ENCODE measurements at places on chromosomes 2 and 18.

GRCh38 chr2:155653176-155653575, 679.3 kb downstream of the NR4A2 start:
- DNase-seq: no peak

- no peak for DNase-seq
Measured at GRCh38 chr2:109497463-109497862, 116.3 kb downstream of the SEPTIN10 start.

- DNase-seq: no peak
Measured at GRCh38 chr2:69209482-69209881, 177.5 kb downstream of the GFPT1 start.

DNA sequence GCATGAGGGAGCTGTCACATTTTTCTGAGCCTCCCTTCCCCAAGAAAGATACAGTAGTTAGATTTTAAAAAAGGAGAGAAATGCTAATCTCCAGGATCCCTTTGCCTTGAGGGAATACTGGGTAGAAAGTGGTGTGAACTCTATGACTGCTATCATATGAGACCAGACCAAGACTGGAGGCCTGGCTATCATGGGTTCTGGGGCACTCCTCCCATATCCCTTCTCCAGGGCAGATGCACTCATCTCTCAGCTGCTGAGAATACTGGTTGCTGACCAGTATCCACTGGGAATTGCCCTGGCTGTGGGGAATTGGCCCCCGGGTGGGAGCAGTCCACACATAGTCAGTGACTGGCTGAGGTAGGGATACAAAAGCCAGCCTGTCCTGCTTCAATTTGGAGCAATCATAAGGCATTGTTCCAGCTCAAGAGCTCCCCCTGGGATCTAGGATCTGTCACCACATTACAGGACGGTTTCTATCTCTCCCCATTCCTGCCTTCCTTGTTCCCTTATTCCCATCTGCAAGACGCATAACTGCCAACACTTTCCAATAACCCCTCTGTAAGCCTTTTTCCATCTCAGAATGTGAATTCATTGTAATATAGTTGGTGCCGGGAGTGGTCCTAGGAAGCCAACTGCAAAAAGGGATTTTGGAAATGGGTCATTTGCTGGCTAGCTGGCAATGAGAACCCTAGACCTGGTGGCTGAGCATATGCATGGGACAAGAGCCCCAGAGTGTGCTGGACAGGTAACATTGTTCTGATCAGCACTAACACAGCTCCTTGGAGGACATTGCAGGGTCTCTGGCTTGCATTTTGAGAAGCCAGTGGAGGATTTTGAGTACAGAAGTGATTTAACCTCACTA, 35.4 kb upstream of the REEP1 start:
- DNase-seq: peak; percentile 39

- DNase-seq: no peak
Measured at GRCh38 chr2:43087413-43087812, 139.0 kb downstream of the ZFP36L2 start.

DNA sequence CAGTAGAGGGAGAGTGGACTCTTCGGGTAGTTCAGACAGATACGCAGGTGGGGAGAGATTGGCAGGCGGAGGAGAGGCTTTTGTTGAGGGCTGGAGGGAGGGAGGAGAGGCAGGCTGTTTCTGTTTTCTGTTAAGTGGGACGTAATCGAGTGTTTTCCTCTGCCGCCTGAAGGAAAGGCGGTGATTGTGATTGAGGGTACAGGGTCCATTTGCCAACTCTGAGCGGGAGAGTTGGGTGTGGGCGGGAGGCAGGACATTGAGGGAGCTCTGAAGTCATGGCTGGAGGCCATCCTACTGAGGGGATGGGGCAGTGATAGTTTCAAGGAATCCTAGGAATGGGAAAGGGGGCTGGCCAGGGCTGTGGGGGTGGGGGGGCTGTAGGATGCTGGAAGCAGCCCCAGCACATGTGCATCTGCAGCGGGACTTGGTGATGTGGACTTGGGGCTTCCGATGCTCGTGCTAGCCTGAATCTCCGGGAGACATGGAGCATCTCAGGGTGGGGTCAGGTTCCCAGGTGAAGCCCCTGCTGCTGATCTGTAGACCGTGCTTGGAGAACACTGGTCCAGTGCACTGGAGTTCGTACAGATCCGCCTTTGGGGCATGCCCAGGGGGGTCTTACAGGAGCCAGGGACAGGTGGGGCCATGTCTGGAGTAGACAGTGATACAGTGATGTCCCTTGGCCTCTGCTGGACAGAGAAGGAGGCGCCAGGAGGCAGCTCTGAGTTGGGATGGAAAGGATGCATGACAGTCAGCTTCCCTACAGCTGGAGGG, 167.5 kb downstream of the AGAP1 start:
- no peak for DNase-seq

DNA sequence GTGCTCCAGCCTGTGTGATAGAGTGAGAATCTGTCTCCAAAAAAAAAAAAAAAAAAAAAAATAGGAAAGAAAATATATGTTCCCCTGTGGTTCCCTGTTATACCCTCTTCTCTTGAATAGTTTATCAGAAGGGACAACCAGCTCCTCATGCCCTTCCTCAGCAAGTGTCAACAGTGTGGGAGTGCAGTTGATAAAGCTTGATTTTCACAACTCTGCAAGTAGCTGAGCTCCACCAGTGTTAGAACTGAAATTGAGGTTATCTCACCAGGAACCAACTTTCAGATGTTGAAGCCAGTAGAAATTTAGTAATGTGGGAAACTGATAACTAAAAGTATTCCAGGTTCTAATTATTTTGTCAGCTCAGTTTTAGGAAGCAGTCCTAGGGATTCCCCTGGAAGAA, 25.1 kb downstream of the NEDD4L start:
- DNase-seq: no peak

GRCh38 chr2:156339110-156339847, 6.8 kb upstream of the NR4A2 start:
- no peak for DNase-seq

- no peak for DNase-seq
Measured at GRCh38 chr2:79892123-79892522, 379.3 kb downstream of the CTNNA2 start.

DNA sequence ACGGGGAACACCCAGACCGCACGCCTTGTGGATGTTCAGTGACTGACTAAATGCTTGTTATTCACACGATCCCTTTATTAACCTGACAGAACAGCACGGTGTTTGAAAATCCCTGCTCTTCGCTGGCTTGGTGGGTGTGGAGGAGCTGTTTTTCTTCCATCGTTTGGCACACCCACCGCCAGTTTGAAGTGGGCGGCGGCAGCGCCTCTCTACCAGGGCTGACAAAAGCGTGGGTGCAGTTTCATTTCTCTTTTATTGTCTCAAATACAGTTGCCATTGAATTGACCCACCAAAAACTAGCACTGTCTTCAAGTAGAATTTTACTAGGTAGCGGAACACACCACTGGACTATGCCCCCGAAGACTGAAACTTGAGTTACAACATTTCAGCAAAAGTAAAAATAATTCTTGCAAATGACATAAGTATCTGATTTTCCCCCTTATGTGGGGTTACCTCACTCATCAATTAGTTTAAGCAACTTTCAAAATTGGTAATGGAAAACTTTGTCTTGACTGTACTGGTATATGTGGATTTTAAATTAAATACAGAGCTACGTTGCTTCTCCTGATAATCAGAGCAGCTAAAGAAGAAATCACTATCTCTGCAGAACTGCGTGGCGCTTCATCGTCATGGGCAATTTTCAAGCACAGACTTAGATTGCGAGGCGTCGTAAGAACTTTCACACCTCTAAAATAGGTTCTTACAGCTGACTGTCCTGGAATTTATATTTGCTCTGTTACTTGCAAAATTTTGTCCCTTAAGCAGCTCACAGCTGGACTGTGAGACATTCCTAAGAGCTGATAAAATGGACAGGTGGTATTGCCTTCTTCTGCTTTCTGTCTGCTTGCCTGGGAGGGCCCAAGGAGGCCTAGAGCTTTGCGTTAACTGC, 60.9 kb downstream of the LDLRAD4 start:
- no peak for DNase-seq

- no peak for DNase-seq
Measured at GRCh38 chr2:53233759-53234547, 533.7 kb upstream of the CHAC2 start.

GRCh38 chr18:58230438-58231179, 186.6 kb downstream of the NEDD4L start:
- DNase-seq: no peak

GRCh38 chr2:112623913-112624777, 21.6 kb upstream of the SLC20A1 start:
- peak; percentile 87 for DNase-seq

DNA sequence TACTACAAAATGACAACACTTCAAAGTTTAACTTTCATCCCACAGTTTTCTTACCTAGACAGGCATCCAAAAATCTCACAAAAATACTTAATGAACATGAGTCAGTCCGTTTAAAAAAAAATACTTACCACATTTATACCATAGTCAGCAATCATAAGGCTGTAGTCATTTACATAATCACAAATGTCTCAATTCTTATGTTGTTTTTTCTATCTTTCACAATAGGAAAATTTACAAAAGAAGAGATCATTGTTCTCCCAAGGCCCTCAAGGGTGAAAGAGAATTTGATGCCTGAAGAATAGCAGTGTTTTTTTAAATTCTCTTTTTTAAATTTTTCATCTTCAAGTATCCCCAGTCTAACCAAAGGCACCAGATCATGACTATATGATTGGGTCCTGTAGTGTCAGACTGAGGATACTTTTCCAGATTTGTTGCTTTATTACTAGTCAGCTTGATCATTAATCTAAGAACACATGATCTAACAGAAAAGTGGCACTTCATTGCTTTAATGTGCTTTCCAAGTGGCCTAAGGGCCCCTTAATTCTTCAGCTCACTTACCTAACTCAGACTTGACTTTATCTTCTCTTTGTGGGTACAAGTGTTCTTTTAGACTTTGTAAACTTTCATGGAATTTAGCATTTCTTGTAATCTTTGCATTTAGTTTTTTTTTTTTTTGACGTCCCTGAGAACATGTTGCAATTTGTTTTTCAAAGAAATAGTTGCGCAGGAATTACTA, 4.7 kb downstream of the SCYGR5 start:
- DNase-seq: no peak

DNA sequence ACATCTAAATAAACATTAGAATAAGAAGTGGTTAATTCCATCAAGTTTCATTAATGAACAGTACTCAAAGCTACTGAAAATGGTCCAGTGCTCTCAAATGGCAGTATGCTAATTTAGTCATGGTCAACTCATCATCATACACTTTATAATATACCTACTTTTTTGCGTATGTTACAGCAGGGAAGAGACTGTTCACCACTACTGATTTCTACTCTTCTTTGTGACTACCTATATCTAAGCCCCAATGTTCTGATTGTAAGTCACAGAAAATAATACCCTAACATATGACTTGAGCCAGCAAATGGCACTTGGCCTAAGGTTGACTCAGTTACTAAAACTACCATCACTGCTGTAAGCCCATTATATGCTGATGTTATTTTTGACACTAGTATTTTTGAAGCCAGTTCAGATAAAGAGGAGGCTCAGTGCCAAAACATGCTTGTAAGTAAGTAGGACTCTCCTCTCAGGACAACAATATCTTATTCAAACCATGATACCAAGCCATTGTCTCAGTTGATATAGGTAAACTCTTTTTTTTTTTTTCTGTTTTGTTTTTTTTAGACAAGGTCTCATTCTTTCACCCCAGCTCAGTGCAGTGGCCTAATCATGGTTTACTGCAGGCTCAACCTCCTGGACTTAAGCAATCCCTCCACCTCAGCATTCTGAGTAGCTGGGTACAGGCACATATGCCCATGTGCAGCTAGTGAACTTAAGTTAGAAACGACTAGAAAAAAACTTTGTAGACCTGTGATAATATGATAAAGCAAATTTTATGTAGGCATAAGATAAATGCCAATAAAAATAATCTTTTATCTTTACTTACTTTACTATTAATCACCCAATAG, 266.9 kb downstream of the ZNF385B start:
- no peak for DNase-seq

DNA sequence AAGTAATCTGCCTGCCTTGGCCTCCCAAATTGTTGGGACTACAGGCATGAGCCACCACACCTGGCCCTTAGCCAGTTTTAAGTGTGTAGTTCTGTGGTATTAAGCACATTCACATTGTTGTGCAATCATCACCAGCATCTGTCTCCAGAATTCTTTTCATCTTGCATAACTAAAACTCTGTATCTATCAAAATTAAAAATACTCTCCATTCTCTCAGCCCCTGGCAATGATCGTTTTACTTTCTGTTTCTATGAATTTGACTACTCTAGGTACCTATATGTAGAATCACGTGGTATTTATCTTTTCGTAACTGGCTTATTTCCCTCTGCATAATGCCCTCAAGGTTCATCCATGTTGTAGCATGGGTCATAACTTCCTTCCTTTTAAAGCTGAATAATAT, 45.5 kb upstream of the CAVIN2 start:
- DNase-seq: no peak

- no peak for DNase-seq
Measured at GRCh38 chr2:216234106-216234505, 125.0 kb downstream of the XRCC5 start.

DNA sequence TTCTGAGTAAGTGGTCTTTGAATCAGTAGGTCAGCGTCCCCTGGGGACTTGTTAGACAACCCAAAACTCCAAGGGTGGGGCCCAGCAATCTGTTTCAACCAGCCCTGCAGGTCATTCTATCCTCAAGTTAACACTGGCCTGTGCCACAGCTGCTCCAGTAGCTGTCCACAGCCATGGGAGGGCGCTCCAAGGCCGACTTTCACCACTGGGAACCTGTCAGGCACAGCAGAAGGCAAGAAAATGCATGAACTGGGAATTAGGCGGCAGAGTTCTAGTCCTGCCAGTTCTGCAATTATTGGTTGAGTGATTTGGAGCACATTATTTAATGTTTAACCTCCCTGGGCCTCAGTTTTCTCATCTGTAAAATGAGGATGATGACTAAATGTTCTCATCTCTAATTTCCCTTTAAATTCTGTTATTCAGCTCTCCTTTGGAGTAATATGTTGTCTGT, 17.4 kb upstream of the MRPL33 start:
- DNase-seq: peak; percentile 74

- no peak for DNase-seq
Measured at GRCh38 chr2:239288951-239289511, 111.8 kb downstream of the HDAC4 start.

DNA sequence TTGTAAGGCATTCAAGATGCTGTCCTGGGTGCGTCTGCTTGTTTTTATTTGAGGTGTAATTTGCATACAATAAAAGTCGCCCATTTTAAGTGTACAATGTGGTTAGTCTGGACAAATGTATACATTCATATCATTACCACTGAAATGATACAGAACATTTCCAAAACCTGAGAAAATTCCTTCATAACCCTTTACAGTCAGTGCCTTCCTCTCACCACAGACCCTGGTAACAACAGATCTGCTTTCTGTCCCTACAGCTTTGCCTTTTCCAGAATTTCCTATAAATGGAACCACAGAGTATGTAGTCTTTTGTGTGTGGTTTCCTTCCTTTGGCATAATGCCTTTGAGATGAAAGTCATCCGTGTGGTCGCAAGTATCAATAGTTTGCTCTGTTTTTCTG, 45.8 kb upstream of the NFU1 start:
- no peak for DNase-seq

DNA sequence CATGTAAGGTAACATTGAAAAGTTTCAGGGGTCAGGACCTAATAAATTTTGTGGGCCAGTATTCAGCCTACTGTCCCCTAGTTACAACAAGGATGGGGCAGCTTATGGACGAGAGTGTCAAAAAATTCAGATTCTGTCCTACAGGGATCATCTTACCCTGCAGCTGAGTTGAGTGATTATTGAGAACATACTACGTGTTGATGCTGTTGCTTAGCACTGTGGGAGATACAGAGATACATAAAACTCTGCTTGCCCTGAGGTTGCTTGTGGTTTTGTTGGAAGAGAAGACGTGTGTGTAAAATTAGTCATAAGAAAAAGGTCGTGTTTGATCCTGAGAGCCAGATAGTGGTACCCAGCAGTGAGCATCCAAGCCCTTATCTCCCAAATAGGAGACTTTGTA, 253.2 kb downstream of the NEDD4L start:
- no peak for DNase-seq
